ENCODE measurements at places on chromosomes 16 and 17.
A peak's percentile ranks its signal among the peaks of the same experiment; 100 is the strongest.

DNA sequence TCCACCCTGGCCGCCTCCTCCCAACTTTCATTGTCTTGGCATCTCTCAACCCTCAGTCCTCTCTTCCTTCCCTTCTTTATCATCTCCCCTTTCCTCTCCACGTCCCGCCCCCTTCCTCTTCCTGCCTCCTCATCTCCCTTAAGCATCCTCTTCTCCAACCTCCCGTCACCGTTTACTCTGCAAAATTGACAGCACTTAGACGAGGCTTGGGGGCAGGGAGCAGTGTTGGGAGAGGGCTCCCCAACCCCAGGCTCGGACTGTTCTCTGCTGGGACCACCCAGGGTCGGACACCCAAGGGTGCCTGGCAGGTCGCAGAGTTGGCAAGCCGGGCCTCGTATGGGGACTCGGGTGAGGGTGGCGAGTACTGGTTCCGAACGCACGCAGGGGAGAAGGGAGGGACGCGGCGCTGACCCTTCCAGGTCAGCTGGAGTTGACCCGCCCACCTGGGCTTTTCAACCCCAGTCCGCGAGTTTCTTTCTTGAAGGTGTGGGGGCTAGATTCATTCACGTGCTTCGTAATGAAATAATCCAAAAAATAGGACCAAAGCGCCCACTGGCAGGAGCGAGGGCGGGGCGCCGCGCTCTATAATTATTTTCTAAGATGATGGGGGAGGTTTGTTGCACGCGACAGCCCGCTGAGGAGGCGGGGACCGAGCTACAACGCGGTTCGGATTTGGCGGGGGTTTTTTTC is 775 bp upstream of the PAGR1 start:
- no peak for DNase-seq

GRCh38 chr16:57113042-57113453 is 20.7 kb downstream of the CPNE2 start:
- DNase-seq = no peak

- DNase-seq = no peak
These were observed 14.2 kb downstream of the CDRT4 start for GRCh38 chr17:15453246-15453645.

- DNase-seq = no peak
These were observed 125.5 kb upstream of the KCNJ16 start for GRCh38 chr17:69949496-69949895.

- peak; percentile 57 for DNase-seq
These were observed 7.1 kb downstream of the HAS3 start for GRCh38 chr16:69112285-69113129.

- no peak for DNase-seq
These were observed 37.1 kb upstream of the KCNJ12 start for GRCh38 chr17:21339011-21339410.

DNA sequence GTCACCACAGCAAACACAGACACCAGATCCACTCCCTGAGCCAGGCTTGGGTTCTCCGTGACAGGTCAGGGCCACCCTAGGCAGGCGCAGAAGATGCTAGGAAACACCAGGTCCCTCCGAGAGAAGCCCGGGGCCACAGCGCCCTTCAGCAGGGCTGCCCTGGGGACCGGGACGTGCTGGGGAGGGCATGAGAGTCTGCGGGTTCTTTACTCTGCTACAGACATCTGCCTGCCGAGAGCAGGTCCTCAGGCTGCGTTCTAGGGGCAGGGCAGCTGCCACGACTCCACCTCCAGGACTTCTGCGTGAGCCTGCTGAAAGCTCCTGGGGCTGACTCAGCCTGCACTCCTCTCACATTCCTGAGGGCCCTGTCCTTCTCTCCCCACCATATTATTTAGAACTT is 11.4 kb downstream of the MYLK3 start:
- no peak for DNase-seq

DNA sequence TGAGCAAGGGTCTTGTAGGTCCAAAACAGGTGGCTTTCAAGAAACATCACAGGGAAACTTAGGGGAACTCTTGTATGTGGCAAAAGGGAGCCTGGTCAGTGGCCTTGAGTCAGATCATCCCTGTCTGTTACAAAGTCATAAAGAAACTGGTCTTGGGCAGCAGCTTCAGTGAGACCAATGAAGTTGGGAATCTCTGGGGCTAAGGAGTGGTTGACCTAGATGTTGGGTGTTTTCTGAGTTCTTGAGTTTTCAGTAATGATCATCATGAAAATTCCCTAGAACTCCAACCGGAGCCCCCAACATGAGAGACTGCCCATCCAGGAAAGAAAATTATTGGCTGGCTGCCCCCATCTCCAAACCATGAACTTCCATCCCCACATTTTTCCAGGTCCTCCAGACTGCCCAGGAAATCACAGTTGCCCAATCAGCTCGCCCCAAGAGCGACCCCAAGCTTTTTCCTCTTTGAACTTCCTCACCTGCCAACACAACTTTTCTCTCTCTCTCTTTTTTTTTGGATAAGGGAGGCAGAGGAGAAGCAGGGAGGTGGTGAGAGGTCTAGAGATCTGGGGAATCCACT is 3.9 kb downstream of the CCR7 start:
- no peak for DNase-seq

Data from stimulated activated CD4-positive, alpha-beta T cell treated with anti-CD3 and anti-CD28 coated beads, Interleukin-2, amount 100 ng/mL, for 48 hours (primary cell).